ENCODE measurements at places on chromosomes 7 and 10.

DNA sequence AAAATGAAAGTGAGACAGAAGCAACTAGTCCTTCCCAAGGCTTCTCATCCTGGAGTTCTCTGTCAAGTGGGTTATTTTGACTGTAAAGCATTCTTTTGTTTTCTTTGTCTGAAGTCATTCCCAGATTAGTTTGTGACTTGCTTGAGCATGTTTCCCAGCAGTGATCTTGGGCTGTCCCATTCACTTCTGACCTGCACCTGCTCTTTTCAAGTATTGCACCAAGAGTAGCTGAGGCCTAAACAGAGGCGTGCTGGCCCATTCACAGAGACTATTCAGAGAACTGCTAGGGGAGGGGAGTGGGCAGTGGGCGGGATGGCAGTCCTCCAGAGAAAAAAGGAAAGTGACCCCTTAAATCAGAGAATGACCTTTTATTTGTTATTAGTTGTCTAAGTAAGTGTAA, 61.3 kb downstream of the CACNA2D1 start:
- DNase-seq = no peak

- no peak for DNase-seq
These were observed 360.9 kb upstream of the RNF32 start for GRCh38 chr7:156279635-156280034.

GRCh38 chr7:76066716-76067503, 19.0 kb downstream of the MDH2 start:
- DNase-seq = no peak

- no peak for DNase-seq
These were observed 137.3 kb upstream of the EEPD1 start for GRCh38 chr7:36015733-36016132.

DNA sequence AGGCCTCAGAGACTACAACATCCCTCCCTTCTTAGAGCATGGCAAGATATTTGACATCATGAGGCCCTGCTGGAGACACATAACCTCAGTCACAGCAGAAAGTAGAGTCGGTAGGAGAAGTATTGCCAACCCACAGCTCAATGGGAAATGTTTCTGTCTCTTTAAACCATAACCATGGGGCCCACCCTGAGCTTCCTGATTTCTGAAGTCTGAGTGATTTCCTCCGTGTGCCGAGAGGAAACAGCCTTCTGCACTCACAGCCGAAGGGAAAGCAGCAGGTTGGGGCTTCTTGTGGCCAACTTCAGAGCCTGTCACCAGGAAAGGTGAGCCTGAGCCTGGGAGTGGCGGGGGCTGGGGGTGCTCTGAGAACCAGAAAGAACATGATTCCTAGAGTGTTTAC, at the start of gene GIMAP1:
Gene GIMAP1, plus strand, starts transcription at position 246 of the 400 bp plus-strand sequence. CDS start 2,435 bp downstream, outside the sequence.
- DNase-seq = no peak

DNA sequence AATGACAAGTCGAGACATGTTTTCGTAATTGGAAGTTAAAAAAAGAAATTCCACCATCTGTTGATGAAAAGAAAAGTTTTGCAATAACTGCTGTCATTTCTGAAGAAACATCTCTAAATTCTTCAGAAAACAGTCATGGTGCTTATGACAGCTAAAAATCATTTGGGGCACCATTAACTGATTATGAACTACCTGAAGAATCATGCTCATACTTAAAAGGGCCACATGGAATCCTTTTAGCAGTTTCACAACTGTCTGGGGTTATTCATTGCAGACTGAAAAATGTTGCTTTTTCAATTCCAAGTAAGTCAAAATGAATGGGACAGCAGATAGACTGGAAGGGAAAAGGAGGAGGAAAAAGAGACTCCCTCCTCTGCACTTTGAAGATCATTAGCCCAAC, 134.2 kb downstream of the CHN2 start:
- DNase-seq = no peak

- no peak for DNase-seq
These were observed 435.6 kb upstream of the C7orf33 start for GRCh38 chr7:148155000-148155399.

DNA sequence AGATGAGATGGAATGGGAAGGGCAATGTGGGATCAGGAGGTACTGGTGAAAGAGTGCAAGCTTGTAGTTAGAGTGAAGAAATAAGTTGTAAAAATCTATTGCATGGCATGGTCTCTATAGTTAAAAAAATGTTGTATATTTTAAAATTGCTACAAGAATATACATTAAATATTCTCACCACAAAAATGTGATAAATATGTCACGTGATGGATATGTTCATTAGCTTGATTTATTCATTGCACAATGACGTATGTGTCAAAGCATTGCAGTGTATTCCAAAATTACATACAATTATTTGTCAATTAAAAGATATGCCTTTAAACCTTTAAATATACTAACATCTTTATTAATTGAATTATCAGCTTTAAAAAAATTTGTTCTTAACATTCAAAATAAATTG, 1607.1 kb downstream of the REEP3 start:
- DNase-seq = no peak

- no peak for DNase-seq
These were observed 1.7 kb downstream of the RALA start for GRCh38 chr7:39624935-39625694.

- no peak for DNase-seq
These were observed 533.8 kb downstream of the GALNT17 start for GRCh38 chr7:71665716-71666115.

DNA sequence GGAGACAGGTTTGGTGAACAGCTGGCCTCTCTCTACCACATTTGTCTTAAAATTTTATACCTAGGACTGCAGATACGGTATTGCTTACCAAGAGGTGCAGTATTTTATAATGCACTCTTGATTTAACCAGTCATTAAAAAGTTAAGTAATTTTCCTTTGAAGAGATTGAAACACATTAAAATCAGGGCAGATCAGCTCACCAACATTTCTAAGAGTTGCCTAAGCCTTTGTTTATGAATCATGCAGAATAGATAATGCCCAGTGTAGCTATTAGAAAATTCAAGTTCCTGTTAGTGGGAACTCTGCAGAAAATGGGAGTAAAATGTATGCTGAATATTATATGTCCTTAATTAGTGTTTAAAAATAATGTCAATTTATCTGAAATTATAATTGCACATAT, 140.2 kb upstream of the PRPS1L1 start:
- no peak for DNase-seq

GRCh38 chr7:124781907-124782734, 16.5 kb upstream of the GPR37 start:
- DNase-seq = no peak
